BE2C (cell line): ENCODE measurements at places on chromosomes 7 and 10.

- DNase-seq, result no peak
These were observed 3.6 kb downstream of the CCDC71L start for GRCh38 chr7:106657085-106657991.

- no peak for DNase-seq
These were observed 5.1 kb upstream of the PCBD1 start for GRCh38 chr10:70893227-70894006.

GRCh38 chr7:47268851-47269836, 312.8 kb downstream of the TNS3 start:
- DNase-seq, result no peak

GRCh38 chr7:150806863-150807262, 6.3 kb downstream of the TMEM176A start:
- no peak for DNase-seq

DNA sequence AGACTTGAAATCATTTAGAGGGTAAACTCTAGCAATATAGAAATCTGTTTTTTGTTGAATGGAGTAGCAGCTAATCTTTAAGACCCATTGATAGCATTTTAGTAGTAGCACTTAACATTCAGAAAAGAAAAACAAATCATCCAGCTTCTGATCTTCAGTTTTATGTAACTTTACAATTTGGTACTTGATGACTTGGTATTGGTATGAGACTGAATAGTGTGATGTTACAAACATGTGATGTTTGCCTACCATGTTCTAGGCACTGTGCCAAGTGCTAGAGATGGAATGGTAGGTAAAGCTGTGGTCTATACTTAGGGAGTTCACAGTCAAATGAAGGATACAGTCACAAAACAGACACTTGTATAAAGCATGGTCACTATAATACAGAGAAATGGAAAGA, 21.3 kb downstream of the ZEB1 start:
- no peak for DNase-seq

- DNase-seq, result no peak
These were observed 63.7 kb downstream of the COL13A1 start for GRCh38 chr10:69865450-69865849.

DNA sequence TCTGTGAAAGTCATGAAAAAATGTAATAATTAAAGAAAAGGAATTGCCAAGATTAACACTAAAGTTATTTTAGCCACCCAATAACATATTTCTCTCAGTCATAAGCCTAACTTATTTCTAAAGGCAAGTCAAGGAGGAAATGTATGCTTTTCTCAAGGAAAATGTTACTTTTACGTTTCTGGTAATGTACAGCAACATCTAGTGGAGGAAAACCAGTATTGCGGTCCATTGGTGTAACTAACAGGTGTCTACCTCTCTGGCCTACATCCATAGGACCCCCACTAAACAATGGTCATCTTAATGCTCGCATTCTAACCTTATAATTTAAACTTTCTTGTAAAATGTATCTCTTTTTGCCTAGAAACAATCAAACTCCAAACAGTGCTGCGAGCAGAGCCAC, 437.5 kb downstream of the KIF20B start:
- no peak for DNase-seq

DNA sequence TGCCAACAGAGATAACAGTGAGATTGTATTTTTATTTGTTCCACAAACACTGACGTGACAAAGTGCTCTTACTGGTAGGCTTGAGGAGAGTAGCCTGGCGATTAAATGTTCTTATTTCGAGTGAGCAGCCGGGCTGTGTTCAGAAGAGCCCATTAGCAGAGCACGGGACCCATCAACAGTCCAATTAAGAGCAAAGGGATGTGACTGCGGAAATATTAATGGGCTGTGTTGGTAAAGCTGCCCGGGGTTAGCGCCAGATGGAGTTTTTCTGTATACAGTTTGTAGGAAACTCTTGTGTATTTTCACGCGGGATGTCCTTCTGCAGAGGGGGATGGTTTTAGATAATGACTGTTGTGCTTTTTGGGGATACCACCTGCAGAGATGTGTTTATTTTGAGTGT, 104.3 kb downstream of the KIAA1217 start:
- DNase-seq, result no peak

GRCh38 chr7:143172354-143172753, 10.9 kb upstream of the TAS2R39 start:
- DNase-seq, result no peak

- DNase-seq, result no peak
These were observed 258.0 kb upstream of the HABP2 start for GRCh38 chr10:113294868-113295267.

- no peak for DNase-seq
These were observed 290.9 kb downstream of the DNAJB9 start for GRCh38 chr7:108860615-108861014.
